ENCODE measurements at places on chromosomes 5 and 9. TPM values are rescaled to one million over a fixed set of nuclear protein-coding genes. Genes with fewer than 3 reads are reported as not detected.

The TAS2R1 gene
- not detected for total RNA-seq

The PTGDS gene
- 5,038 TPM for total RNA-seq

The YIPF5 gene
- 35.3 TPM for total RNA-seq

The SLC38A9 gene
- 7.9 TPM for total RNA-seq

The TLX3 gene
- total RNA-seq, result not detected

The TUSC1 gene
- 17.1 TPM for total RNA-seq

All from right cardiac atrium (tissue), 5 donors.